ENCODE measurements at places on chromosomes 16 and 17.

GRCh38 chr17:71164561-71164960, 956.3 kb upstream of the SOX9 start:
- no peak for DNase-seq

DNA sequence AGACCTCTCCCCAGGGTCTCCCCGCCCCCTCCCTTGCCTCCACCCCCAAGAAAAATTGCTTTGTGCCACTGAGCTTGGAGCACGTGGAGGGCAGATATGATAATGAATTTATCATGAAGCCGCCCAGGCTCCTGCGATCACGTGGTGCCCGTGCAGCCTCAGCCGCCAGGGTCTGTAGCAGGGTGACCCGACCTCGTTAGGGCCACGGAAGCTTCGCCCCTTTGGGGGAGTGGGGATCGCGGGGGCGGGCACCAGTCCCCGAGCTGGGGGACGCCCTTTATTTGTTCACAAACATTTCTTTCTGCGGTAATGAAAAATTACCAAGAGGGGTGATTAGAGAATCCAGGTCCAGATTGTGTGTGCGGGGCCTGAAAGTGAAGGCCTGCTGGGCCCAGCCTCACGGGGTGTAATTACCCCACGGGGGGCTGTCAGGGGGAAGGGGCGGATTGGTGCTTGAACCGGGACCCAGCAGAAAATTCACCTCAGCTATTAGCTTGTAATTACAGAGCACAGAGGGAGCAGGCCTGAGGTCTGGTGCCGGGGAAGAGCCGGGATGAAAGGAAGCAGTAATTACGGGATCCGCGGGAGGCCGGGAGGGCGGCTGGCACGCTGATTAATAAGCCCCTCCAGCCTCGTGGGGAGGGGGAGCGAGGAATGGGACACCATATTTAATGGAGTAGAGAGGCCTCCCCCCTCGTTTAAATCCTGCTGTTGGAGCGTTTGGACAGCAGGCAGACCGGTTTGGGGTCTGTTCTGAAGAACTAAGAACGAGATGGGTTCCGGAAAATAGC, 13.3 kb downstream of the GSE1 start:
- no peak for DNase-seq

GRCh38 chr17:31136319-31136718, 41.5 kb downstream of the NF1 start:
- no peak for DNase-seq

DNA sequence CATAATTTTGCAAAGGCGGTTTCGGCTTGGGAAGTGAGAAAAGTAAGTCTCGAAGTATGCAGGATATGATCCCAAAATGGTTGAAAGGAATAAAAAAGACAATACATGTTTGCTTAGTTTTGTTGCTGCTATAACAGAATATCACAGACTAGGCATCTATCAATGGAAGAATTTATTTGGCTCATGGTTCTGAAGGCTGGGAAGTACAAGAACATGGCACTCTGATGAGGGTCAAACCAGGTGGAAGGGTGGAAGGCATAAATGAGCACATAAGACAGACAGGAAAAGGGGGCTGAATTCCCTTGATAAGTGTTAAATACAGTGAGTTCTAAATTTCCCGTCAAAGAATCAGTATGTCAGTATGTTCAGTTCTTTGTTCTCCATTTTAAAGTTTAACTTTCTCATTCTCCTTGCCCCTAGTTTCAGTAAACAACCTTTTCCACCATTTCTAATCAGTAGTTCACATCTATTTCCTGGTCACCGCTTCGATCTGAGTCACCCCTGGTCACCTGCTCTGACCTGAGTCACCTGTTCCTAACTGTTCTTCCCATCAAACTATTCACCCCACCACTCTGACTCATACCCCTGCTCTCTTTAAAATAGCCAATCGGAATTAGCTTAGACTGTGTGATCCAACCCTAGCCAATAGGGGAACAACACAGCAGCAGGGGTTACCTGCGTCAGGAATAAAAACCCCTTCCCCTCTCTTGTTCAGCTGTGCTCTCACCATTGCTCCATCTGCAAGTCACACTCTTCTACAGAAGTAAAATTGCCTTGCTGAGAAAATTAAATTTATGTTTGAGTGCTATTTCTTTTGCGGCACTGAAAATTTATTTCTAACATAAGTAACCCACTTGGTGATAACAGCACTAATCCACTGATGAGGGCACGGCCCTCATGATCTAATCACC, 240.8 kb downstream of the STX8 start:
- DNase-seq, result no peak
